CD4-positive, alpha-beta T cell treated with Interleukin-12 subunit alpha and Interleukin-12 subunit beta, for 1 hour (primary cell): ENCODE measurements at places on chromosomes 2 and 18.

DNA sequence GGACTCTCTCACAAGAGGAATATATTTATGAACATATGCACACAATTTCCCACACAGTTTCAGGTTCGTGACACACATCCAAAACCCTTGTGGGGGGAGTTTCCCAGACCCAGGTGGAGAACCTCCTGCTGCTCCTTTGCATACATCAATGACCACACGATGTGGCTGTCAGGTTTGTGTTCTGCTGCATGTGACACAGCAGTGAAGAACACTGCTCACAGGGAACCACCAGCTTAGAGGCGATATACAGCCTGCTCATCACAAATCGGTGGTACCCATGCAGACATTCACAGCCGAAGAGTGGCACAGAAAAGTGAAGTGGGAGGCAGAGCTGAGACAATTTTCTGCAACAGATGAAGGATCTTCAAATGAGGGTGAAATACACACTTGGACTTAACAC, 175.6 kb upstream of the ZFP36L2 start:
- DNase-seq: no peak

DNA sequence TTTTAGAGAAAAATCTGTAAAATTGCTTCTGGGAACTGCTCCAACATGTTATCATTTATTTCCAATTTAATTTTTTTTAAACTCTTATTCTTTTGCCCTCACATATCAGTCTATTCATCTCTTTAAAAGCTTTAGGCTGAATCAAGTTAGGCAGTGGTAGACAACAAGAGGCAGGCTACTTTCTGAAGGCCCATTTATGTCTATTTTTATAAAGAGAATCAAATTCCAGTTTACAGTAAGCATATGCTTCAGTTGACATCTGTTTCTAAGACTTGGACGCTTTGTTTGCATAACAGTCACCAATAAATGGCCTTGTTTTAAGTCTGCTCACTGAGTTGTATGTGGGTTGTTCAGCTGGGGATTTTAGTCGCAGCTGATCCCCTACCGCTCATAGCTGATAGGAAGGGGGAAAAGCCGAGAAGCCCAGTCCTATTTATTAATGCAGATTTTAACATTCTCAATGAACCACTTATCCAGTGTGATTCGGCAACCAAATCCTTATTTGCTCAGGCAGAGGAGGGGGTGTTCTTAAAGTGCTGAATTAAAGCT, 260.4 kb upstream of the SIX3 start:
- DNase-seq: no peak

- no peak for DNase-seq
Measured at GRCh38 chr2:39435234-39435633, 1.9 kb downstream of the MAP4K3 start.

- no peak for DNase-seq
Measured at GRCh38 chr18:67261931-67262552, 254.5 kb downstream of the DSEL start.

DNA sequence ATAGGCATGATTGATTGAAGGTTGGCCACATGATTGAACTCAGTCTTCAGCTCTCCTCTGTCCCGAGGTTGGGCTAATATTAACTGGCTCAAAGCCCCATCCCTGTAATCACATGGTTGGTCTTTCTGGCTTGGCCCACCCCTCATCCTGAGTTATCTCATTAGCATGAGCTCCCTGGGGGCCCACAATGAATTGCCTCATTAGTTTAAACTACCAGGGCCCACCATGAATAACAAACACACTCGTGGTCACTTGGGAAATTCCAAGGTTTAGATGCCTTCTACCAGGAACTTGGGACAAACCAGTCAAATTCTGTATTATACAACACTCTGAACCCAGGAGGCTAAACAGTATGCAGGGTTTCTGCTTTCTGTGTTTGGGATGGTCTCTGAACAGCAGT, 121.7 kb upstream of the B3GNT2 start:
- no peak for DNase-seq

- no peak for DNase-seq
Measured at GRCh38 chr2:105375001-105375561, 23.8 kb downstream of the FHL2 start.

DNA sequence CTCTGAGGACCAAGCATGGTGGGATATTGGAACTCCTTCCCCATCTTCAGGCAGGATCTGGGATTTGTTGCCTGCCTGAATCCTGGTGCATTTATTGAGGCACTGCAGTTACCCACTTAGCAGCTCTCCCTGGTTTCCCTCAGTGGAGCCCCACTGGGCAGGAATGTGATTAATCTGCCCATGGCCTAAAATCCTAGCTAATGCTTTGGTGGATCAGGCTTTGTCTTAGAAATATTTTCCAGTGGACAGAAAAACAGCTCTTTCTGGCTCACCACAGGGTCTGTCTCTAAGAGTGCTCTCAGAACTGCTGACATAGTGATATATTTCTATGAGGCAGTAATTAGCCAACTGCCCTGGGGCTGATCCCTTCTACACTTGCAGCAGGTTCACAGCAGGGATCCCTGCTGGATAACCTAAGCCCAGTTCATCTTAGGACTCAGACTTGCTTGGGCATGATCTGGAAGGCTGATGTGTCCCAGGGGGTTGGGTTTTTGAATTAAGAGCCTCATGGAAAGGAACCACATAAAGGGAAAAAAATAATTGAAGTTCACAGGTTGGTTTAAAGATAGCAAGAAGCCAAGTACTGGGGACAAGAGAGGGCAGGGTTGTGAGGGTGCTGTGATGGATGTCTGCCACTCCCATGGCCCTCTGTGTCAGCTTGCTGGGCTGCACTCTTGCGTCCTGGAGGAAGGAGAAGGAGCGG, 44.3 kb upstream of the ZDBF2 start:
- DNase-seq: no peak

- no peak for DNase-seq
Measured at GRCh38 chr18:79531926-79532312, 136.2 kb downstream of the NFATC1 start.

DNA sequence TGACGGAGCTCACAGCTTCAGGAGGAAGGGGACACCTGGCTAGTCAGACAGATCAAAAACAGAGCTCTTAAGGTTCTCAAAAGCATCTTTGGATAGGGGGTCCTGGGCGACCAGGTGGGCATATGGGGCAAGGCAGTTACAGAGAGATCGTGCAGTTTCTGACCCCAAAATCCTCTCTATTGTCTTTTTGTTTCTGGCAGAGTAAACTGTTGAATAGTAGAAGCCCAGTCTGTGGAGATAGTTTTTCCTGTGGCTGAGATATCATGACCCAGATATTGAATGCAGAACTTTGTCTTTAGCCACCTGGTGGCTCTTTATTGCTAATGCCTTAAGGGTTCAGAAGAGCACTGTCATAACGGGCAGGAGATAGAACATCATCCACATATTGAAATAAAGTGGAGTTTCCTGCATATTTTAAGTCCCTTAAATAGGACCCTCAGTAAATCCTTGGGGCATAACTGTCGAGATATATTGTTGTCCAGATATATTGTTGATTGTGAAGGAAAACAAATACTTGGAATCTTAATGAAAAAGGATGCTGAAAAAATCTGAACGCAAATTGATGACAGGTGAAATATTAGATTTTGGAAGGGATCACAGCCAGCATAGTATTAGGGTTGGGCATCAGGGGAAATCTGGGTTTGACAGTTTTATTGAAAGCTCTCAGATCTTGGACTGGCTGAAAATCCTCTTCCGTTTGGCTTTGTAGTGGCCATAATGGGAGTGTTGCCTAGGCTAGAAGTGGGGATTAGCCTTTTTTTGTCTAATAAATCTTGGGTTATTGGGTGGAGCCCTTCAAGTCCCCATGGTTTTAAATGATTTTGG, 14.1 kb upstream of the ZDBF2 start:
- peak; percentile 6 for DNase-seq

GRCh38 chr2:30405260-30405605, 41.8 kb upstream of the LCLAT1 start:
- no peak for DNase-seq

- no peak for DNase-seq
Measured at GRCh38 chr2:164764996-164765395, 76.6 kb downstream of the COBLL1 start.

GRCh38 chr18:74496508-74497323, 553 bp downstream of the CNDP2 start:
- peak; percentile 48 for DNase-seq

- no peak for DNase-seq
Measured at GRCh38 chr2:172849519-172850217, 114.0 kb downstream of the RAPGEF4 start.

DNA sequence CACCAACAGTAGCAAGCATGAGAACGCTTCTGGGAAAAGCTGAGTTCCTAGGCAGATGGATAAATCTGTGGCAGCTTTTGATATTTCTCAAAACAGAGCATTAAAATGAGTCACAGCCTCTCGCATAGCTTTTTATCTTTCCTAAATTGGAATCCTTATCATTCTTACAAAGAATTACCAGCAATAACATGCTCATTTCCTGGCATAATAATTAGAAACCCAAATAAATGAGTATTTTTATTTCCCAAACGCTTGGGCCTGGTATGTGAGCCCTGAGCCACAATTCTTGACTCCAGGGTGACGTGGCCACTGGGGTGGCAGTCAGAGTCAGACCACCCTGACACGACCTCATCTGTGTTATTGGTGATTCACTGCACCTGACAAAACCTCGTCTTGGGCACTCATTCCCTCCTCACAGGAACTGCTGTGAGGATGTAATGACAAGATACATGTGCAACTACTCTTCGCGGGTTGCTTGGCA, 210.7 kb downstream of the ARL4C start:
- no peak for DNase-seq

- DNase-seq: no peak
Measured at GRCh38 chr18:70183441-70183840, 22.0 kb downstream of the RTTN start.

GRCh38 chr2:160491911-160492371, 1.7 kb downstream of the RBMS1 start:
- no peak for DNase-seq

GRCh38 chr2:218172845-218173244, 6.1 kb upstream of the CXCR1 start:
- DNase-seq: no peak

DNA sequence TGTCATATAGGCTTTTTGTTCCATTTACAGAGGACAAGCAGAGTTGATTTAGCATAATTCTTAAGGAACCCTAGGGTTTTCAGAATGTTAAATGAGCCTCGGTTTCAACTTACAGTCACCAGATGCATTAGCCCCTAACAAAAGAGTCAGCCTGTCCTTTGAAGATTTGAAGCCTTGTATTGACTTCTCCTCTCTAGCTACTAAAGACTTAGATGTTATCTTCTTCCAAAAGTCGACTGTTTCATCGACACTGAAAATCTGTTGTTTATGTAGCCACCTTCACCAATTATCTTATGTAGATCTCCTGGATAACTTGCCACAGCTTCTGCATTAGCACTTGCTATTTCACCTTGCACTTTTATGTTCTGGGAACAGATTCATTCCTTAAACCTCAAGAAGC, 31.6 kb upstream of the SOX11 start:
- no peak for DNase-seq

GRCh38 chr18:68826121-68826520, 28.2 kb downstream of the CCDC102B start:
- no peak for DNase-seq

- DNase-seq: no peak
Measured at GRCh38 chr18:79496978-79497637, 101.4 kb downstream of the NFATC1 start.

DNA sequence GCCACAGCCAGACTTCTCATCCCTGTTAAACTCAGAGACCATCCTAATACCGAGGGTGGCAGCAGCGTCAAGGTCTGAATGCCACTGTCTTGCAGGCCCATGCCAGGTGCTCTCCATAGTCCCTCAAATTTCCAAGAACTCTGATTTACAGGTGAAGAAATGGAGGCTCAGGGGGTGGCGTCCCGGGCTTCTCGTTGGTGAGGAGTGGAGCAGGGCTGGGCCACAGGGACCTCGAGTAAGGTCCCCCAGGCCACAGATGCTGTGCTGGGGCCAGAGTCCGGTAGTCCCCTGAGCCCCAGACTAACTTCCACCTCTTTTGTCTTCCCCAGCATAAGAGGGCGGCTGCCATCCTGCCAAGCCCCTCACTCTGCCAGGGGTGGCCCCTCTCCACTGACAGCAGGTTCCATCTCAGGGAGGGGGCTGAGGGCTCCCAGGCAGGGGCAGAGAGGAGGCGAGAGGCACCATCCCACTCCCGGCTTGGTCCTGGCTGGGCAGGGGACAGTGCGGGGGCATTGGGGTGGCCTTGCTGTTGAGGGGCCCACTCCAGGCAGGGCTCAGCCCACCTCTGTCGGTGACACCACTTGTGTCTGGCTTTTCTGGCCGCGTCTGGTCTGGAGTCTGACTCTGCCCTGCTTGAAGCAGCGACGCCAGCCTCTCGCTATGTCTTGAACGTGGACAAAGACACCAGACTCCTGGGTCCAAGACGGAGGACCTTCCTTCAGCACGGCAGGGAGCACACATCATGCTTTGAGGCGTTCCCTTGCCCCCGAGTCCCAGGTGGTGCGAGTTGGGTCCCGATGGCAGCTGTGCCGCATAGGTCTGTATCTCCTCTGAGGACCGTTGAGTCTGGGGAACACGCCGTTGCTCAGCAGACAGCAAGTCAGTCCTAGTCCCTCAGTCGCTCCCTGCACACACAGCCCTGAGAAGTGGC, 15.9 kb upstream of the KLHL30 start:
- no peak for DNase-seq

GRCh38 chr2:236622660-236623059, 53.0 kb downstream of the ACKR3 start:
- no peak for DNase-seq

GRCh38 chr18:31789409-31789808, 28.7 kb upstream of the SLC25A52 start:
- DNase-seq: no peak

- DNase-seq: no peak
Measured at GRCh38 chr2:143468341-143468888, 339.2 kb downstream of the ARHGAP15 start.

- no peak for DNase-seq
Measured at GRCh38 chr2:68377137-68377780, 12.2 kb downstream of the PLEK start.

GRCh38 chr2:121005453-121005852, 269.8 kb downstream of the GLI2 start:
- no peak for DNase-seq

DNA sequence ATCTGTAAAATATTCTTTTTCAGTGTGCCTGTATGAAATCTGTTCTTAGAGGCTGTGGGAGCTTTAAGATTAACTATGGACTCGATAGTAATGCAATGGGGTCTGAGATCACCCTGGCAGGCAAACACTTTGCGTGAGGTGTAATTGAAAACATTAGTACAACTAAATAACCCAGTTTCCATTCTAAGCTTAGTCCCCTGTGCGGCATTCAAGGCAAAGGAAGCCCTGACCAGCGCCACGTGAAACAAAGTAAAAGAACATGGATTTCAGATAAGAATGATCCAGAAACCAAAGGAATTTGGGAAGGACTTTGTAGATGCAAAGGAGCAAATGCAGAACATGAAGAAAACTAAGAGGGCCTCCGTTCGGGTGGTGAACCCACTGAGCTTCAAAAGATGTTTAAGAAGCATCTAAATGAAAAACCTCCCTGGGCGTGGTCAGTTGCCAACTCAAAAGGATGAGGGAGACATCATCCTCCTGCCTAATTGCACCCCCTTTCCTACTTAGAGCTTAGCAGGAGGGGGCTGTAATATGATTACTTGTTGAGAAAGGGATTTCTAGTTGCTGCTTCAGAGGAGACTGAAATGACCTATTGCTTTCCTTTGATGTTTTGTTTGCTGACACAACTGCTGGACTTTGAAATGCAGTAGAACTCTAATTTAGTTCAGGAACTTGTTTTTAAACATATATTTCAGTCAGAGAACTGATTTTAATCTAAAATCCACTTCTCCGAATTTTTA, 7.9 kb upstream of the CETN1 start:
- no peak for DNase-seq

- no peak for DNase-seq
Measured at GRCh38 chr2:107525406-107525805, 301.3 kb upstream of the RGPD4 start.
